Fibroblast of skin of left quadriceps (primary cell): ENCODE measurements at places on chromosomes 2 and 18.

GRCh38 chr2:199988151-199988550 is 32.8 kb downstream of the MAIP1 start:
- no peak for DNase-seq

- no peak for DNase-seq
These were observed 94.7 kb upstream of the SP3 start for GRCh38 chr2:174059884-174060244.

- DNase-seq: no peak
These were observed 2.4 kb upstream of the MSGN1 start for GRCh38 chr2:17813742-17814473.

DNA sequence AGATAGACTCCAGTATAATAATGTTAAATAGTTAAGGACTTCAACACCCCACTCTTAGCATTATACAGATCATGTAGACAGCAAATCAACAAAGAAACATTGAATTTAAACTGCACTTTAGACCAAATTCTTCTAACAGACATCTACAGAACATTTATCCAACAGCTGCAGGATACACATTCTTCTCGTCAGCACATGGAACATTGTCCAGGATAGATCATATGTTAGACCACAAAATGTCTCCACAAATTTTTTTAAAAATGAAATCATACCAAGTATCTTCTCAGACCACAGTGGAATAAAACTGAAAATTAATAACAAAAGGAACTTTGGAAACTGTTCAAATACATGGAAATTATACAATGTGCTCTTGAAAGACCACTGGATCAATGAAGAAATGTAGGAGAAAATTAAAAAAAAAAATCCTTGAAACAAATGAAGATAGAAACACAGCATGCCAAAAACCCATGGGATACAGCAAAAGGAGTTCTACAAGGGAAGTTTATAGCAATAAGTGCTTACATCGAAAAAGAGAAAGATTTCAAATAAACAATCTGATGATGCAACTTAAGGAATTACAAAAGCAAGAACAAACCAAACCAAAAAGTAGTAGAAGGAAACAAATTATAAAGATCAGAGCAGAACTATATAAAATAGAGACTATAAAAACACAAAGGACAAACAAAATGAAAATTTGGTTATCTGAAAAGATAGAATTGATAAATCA is 12.3 kb upstream of the SPP2 start:
- peak; percentile 9 for DNase-seq

DNA sequence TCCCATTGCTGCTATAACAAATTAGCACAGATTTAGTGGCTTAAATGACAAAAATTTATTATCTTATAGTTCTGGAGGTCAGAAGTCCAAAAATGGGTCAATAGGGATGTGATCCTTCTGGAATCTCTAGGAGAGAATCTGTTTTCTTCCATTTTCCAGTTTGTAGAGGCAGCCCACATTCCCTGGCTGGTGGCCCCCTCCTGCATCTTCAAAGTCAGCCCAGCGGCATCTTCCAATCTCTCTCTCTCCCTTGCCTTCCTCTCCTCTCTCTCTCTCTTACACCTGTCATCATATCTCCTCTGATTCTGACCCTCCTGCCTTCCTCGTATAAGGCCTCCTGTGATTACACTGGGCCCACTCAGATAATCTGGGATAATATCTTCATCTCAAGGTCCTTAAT is 3.9 kb upstream of the AGAP1 start:
- DNase-seq: no peak

GRCh38 chr2:26410764-26411243 is 9.1 kb downstream of the DRC1 start:
- DNase-seq: no peak

DNA sequence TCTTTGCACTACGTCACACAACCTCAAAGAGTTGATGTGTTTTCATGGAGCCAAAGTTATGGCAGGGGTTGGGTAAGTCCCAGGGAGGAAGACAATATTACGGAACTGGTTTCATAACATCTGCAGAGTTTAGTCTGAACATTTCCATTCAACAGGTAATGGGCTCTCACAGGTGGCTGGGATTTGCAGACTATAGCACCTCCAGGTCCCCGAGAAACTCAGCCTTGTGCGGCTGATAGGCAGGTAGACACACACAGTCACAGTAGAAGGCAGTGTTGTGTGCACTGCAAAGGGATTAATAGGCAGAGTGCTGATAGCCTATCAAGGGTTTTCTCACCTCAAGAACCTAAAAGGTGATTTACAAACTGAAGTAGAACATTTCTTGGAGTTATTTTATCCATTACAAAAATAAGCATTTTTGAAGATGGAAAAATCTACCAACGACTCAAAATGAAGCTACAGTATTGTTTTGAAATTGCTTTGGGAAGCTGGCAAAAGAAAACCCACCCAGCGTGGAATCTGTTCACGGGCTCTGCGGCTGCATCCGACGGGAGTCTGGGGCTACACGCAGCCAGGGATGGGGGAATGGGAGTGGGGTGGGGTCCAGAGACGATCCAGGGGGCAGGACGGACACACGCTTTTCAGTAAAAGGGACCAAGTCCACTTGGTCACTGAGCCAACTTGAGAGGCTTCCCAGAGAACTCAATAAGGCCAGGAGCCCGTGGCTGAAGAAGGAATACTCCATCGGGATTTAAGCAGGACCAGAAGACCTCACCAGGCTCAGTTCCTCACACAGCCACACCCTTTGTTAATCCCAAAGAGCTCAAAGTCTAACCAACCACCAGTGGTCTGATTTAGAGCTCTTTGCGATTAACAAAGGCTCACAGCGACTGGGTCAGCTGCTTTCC is 82.9 kb downstream of the CHRNA1 start:
- no peak for DNase-seq

DNA sequence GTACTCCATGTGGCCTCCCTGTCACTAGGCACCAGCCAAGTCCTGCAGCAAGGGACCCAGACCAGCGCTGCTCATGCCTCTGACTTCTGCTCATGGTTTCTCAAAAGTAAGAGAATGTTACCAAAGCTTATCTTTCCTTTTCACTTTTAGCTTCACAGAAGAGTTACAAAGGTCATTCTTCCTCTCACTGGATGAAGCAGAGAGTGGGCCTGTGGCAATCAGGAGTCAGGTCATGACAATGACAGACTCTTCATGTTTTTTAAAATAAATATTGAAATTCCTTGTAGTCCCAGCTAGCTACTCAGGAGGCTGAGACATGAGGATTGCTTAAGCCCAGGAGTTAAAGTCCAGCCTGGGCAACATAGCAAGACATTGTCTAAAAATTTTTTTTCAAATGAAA is 126.1 kb downstream of the OSR1 start:
- DNase-seq: no peak

DNA sequence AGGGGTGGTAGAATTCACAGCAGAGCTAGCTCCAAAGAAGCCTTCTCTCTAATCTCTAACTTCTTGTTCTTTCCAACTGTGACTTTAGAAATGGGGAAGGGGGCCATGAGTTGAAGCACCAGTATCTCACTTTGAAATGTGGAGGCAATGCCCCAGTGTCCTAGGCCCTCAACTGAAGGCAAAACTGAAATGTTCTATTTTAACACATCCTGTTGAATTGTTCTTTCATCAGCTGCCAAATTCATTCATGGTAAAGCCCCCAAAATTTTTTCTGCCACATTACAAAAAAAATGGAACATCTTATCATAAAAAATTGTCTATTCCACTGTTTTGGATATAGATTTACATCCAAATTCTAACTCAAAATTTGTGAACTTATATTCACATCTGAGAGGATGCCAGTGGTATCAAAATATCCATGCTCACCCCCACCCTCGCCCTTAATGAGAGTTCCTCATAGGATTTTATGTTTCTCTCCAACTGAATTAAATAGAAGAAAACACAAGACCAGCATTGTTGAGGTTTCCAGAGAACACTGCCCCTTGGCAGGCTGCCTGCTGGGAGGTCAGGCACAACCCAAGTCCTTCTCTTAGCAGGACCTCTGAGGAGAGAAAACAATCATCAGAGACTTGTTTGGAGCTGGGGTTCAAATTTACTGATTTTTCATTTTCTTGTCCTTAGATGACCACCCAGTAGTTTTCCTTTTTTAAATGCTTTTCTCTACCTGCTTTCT is 147.4 kb upstream of the PGAP1 start:
- DNase-seq: no peak

- DNase-seq: peak; percentile 73
These were observed 68.8 kb upstream of the SPTBN1 start for GRCh38 chr2:54387059-54387991.
